ENCODE measurements at places on chromosomes 13 and 19.
A peak's percentile ranks its signal among the peaks of the same experiment; 100 is the strongest.

GRCh38 chr13:39455521-39456175 is 147.3 kb downstream of the LHFPL6 start:
- DNase-seq: no peak

- DNase-seq: no peak
These were observed 4.0 kb downstream of the ICAM5 start for GRCh38 chr19:10293637-10294367.

DNA sequence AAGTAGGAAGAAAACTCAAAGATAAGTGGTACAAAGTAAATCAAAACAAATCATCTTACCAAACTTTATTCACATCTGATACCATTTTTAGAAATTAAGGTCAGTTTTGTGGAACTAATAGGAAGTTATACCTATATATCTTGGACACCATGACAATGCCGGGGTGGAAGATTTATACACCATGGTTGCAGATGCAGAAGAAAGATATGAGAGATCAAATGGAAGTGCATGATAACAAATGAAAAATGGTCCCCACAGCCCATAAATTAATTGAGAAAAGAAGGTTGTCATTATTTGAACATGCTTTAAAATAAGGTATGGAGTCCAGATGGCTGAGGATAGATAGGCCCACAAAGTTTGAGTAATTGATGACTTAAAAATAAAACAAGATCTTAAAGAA is 276.8 kb downstream of the TSHZ3 start:
- no peak for DNase-seq

DNA sequence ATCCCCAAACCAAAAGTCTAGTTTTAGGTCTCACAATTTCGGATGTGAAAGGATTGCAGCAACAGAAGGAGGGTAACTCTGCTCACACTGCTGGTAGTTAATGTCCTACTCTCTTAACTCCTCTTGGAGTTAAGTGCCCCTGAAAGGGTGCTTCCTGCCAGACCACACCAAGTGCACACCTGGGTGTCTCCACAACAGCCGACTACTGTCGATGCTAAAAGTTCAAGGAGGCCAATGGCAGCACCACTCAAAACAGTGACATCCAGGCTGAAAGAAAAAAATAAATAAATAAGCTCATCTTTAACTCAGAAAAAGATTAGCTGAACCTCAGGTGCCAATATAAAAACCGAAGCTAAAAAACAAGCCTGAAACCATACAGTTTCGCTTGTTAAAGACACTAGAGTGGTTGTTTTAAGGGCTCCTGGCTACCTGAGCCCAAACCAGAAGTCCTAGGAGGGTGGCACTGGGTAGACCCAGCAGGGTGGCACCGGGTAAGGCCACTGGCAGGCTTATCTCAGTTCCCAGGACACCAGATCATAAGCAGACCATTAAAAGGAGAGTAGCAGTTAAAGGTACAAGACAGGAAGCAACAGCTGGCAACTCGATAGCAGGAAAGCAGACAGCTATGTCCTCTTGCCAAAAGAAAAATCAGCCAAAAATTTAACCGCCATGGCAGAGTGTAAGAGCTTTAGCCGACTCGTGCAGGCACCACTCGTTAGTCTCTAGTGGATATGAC is 39.3 kb downstream of the BRD4 start:
- DNase-seq: no peak

GRCh38 chr13:49303533-49304252 is 56.0 kb downstream of the CDADC1 start:
- no peak for DNase-seq

DNA sequence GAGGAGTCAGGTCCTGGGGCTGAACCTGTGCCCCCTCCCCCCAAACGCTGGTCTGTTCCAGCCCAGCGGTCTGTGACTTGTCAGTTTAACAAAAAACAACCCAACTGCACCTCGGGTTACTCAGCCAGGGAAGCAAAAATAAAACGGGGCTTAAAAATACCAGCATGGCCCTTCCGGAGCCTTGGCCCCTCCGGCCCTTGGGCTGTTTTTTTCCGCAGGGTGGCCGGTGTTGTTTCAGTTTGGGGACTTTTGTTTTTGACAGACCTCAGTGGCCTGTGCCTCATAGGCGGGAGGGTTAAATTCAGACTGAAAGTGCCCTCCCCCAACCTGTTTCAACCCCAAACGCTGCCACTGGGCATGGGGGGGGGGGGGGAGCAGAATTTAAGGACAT is 4.0 kb downstream of the TCF3 start:
- no peak for DNase-seq

GRCh38 chr13:28271056-28271840 is 132.9 kb downstream of the PAN3 start:
- no peak for DNase-seq

DNA sequence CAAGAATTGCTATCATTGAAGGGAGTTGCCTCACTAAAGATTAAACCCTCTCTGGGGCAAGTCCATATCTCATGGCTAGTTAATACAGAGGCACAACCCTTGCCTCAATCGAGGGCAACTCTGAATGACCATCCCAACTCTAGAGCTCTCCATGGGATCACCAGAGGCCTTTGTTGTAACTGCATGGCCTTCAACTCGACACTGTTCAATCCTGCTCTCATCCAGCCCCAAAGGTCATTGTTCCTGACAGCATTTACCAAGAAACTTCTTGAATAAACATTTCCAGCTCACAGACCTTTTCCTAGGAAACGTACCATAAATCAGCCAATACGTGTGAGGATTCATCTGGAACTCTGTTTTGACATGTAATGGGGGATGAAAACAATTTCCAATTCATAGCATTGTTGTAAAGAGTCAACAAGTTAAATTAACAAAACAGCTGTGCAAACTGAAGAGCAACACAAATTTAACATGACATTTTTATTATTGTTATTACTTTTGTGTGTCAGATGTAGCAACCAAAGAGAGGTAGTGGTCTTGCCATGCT is 452.7 kb downstream of the SUCLA2 start:
- DNase-seq: no peak

DNA sequence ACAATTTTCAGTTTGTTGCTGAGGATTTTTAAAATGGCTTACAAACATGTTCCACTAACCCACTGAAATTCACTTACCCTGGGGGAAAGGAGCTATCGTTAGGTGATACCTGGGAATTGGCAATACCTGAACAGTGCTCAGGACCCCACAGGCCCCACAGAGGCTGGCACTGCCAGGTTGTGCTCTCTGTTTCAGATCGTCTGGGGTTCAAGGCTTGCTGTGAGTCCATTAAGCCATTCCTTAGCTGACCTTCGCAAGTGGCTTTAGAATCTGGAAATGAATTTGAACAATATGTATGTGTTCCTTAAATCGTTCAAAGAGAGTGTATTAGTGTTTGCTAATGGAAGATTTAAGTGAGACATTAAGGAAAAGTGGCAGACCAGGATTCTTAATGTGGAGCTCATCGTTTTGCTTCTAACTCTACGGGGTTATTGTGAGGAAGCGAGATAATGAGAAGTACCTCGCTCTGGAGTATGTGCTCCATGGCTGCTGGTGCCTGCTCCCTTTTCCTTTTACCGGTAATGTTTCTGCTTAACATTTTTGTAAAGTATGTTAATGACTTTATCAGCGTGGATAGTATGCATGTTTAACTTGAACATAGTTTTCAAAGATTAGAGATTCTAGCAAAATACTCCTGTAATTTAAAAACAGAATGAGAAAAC is 13.6 kb downstream of the KLF5 start:
- DNase-seq: no peak

DNA sequence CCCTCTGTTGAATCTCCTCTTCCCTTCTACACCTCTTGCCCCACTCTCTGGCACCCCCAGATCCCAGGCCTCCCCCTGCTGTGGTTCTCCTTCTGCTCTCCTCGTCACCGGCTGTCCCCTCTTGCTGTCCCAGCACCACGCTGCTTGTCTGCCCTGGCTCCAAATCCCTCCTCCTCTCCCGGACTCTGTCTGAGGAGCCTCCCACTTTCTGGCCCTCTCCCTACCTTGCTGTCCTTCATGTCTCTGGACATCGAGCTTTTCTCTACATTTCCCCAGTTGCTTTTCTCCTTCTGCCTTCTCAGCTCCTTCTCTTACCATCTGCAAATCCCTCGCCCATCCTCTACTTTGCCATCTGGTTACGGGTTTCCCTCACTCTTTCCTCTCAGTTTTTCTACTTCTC is 1.2 kb downstream of the ZNF347 start:
- DNase-seq: no peak

GRCh38 chr13:66328476-66328875 is 901.7 kb downstream of the PCDH9 start:
- no peak for DNase-seq

- DNase-seq: no peak
These were observed 9.9 kb downstream of the FRY start for GRCh38 chr13:32041429-32041828.

DNA sequence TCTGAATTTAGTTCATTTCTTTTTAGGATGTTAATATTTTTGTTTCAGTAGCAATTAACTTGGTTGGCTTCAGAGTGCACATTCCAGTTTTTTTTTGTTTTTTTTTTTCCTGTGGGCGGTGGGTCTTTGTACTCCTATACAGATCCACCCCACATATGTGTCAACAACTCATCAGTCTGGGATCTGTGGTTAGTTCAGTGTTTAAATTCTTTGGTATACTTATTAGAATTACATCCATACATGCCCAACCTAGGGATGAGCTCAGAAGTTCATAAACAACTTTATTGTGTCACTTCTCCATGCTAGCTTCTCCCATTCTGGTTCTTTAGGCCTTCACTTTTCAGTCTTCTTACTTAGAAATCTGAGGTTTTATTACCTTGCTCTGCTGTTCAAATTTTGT is 50.9 kb downstream of the PCCA start:
- no peak for DNase-seq

DNA sequence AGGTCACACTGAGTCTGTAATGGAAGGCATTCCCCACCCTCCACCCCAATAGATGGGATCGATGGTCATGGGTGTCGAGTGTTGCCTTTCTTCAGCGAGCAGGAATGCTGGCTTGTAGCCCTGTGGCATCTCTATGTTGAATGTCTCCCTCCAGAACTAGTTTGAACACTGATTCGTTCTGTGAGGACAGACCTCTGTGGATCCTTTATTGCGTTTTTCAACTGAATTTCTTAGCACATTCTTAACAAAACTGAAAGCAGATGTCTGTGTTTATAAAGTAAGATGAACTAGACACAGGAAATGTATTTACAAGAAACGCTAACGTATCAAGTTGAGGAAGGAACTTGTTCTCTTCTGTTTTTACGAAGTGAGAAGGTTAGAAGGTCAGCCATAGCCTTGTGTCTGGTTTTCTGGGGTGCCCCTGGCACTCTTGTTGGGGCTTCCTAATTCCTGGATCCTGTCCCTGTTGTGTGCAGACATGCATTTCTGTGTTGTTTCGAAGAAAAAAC is 36.8 kb upstream of the TM9SF2 start:
- peak; percentile 27 for DNase-seq

GRCh38 chr19:23523863-23524262 is 128.6 kb upstream of the ZNF91 start:
- no peak for DNase-seq

All from CD4-positive, alpha-beta memory T cell (primary cell).